ENCODE measurements at places on chromosomes 7 and 10.

GRCh38 chr7:14504134-14504533, 398.4 kb downstream of the DGKB start:
- no peak for DNase-seq

DNA sequence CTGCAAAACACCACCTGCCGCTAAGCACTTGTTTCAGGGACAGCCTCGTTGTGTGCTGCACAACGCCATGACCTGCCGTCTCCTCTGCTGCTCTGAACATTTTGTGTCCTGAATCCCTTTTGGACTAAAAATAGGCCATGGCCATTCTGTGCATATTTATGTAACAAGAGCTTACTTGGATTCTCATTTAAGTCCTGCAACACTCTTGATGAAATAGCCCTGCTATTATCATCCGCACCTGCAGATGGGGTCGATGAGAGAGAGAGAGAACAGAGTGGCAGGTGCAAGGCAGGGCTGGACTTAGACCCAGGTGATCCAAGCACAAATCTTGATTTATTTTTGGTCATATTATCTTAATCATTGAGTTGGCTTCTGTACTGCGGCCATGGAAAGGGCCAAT, 121.2 kb upstream of the PRKCQ start:
- no peak for DNase-seq

DNA sequence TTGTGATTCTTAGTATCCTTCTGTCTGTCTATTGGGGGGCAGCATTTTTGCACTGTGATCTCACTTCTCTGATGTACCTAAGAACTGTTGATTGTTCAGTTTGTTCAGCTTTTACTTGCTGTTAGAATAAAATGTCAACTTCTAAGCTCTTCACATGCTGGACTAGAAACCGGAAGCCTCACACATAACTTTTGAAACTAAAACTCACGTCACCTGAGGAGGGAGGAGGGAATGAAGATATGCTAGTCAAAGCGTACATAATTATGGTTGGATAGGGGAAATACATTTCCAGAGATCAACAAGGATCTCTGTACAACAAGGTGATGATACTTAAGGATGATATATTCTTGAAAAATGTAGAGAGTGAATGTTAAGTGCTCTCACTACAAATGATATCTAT, 609.7 kb downstream of the INHBA start:
- no peak for DNase-seq

- DNase-seq, result no peak
These were observed 5.9 kb downstream of the SPAG6 start for GRCh38 chr10:22351131-22351703.
